ENCODE measurements at places on chromosomes 1 and 21.

GRCh38 chr1:18480315-18481189, at the start of gene KLHDC7A:
Gene KLHDC7A, plus strand, starts transcription at chr1:18480930. Its CDS starts 52 bp downstream, at chr1:18480982.
- no peak for DNase-seq

DNA sequence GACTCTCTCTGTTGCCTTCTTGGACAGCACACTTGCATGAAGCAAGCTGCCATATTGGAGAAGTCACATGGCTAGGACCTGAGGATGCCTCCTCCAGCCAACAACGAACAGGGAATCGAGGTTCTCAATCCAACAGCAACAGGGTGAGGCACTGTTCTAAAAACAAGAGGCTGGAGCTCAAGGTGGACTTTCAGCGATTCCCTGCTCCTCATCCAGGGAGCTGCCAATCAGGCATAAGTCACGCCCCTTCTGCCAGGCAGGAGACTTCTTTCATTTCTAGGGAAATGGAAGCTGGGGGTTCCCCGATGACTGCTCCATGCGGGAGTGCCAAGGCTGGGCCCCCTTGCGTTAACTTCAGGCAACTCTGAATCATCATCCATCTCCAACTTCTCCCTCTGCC, 22.7 kb upstream of the IFNAR1 start:
- no peak for DNase-seq

DNA sequence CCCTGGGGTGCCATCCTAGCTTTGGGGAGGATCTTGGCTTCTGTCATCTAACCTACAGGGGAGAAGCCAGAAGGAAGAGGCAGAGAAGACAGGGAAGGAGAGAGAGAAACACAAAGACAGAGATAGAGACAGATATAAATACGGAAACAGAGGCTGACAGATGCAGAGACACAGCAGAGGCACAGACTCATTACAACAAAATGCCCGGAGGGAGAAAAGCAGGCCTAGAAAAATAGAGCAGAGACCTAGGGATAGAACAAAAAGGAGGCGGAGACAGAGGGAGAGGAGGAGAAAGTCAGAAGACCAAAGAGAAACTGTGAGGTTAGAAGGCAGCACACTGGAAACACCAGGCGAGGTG, 1.9 kb downstream of the PEAR1 start:
- DNase-seq: no peak

GRCh38 chr1:90716243-90716551, 905 bp downstream of the BARHL2 start:
- no peak for DNase-seq

GRCh38 chr1:204366759-204367158, 7.0 kb upstream of the PLEKHA6 start:
- DNase-seq: no peak

- no peak for DNase-seq
Measured at GRCh38 chr1:225990705-225991464, 8.3 kb downstream of the SDE2 start.

DNA sequence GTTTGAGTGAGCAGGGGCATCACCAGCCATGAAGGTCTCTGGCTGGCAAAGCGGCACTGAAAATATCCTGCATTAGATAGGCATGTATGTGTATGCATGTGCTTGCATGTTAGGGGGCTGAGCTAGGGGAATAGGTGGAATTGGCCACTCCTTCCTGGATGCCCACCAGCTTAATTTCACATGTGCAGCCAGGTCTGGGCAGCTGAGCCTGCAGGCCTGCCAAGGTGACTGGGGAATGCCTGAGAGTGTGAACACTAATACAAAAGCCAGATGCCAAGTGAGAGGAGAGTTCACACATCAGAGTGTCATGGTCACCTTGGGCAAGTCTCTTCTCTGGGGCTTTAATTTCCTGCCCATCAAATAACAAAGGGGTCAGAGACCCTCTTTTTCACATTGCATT, 155.9 kb downstream of the HIVEP3 start:
- DNase-seq: no peak

GRCh38 chr1:108049178-108049819, 84.3 kb upstream of the VAV3 start:
- DNase-seq: peak; percentile 25

DNA sequence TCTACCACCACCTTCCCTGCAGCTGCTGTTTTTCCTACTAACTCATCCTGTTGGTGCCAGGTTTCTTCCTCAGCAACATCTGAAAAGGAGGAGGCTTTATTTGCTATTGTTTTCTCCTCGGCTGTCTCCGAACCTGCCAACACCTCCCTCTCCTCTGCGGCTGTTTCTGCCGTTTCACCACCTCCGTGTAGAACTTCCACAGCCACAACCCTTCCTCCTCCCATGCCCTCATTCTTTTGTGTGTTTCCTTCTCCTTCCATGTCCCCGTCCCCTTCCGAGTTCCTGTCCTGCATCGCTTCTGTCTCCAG, 59.0 kb upstream of the LRRC53 start:
- DNase-seq: no peak

GRCh38 chr1:9882296-9882944, 27.6 kb downstream of the CTNNBIP1 start:
- no peak for DNase-seq

DNA sequence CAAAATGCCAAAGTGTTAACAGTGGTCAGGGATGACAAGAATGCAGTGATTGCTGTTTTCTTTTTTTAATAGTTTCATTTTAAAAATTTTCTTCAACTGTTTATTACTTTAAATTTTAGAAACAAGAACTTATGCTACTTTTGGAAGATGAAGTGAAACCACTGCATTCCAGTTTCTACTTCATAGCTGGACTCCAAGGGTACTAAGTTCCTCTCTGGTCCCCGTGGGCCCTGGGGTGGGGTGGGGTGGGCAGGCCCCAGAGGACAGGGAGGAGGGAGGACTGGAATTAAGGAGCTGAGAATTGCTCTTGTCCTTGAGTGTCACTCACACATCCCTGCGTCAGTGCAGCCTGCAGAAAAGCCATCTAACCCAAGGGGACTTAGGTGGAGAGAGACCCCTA, 97.3 kb downstream of the RAVER2 start:
- no peak for DNase-seq

DNA sequence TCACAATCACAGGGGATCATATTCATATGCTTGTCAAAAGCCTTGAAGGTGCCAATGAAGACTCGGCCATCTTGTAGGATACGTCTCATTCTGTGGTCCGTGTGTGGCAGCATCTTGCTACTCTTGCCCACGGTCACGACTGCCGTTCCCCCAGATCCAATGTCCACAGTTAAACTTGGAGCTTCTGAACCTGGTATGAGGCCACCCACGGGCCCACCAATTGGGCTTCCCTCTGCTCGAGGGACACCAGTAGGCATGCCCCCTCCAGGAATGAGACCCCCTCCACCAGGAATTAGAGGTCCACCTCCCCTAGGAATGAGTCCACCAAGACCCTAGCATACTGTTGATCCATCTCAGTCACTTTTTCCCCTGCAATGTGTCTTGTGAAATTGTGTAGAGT, 39.6 kb downstream of the MORN1 start:
- DNase-seq: no peak

GRCh38 chr1:117060441-117061317, 553 bp downstream of the TTF2 start:
- DNase-seq: no peak

DNA sequence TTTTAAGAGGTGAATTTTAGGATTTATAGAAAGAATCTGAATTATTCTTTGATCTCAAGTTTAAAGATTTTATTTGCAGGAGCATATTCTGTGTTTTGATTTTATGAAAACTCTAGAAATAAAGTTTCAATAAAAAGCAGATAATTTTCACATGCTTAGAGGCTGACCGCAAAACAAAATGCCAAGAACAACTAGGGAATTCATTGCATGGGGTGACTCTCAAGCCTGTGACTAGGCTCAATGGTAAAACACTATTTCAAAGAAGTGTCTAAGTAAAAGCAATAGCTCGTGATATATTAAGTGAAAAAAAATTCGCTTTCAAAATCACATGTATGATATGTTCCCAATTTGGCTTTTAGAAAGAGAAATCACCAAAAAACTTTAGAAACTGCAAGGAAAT, 49.6 kb downstream of the RPL5 start:
- DNase-seq: no peak

- DNase-seq: no peak
Measured at GRCh38 chr1:41619511-41620364, 135.3 kb upstream of the EDN2 start.

- DNase-seq: peak; percentile 51
Measured at GRCh38 chr1:115052454-115053083, 22.9 kb downstream of the TSHB start.

DNA sequence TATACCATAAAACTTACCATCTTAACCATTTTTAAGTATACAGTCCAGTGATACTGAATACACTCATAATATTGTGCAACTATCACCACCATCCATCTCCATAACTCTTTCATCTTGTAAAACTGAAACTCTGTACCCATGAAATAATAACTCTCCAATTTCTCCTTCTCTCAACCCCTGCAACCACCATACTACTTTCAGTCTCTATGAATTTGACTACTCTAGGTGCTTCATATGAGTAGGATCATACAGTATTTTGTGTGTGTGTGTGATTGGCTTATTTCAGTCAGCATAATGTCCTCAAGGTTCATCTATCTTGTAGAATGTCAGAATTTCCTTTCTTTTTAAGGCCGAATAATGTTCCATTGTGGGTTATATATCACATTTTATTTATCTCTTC, 17.7 kb downstream of the NPHS2 start:
- DNase-seq: no peak

- DNase-seq: no peak
Measured at GRCh38 chr1:53431805-53432565, 27.2 kb upstream of the DMRTB1 start.

DNA sequence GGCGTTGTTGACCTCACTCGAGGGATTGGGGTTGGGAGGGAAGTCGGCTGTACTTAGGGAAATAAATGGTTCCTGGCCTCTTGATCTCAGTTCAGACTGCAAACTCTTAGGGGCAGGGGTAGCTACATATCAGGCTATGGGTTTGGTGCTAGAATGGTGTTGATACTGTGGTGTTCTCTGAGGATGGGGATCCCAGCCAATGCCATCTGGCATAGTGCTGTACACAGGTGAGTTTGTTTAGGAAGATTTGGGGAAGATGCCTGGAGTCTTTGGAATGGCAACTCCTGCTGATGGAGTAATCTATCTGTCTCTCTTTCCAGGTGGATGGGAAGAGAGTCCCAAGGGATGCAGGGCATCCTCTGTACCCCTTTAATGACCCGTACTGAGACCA, 14.3 kb upstream of the NASP start:
- DNase-seq: no peak

- no peak for DNase-seq
Measured at GRCh38 chr1:195663549-195664280, 944.5 kb downstream of the KCNT2 start.

DNA sequence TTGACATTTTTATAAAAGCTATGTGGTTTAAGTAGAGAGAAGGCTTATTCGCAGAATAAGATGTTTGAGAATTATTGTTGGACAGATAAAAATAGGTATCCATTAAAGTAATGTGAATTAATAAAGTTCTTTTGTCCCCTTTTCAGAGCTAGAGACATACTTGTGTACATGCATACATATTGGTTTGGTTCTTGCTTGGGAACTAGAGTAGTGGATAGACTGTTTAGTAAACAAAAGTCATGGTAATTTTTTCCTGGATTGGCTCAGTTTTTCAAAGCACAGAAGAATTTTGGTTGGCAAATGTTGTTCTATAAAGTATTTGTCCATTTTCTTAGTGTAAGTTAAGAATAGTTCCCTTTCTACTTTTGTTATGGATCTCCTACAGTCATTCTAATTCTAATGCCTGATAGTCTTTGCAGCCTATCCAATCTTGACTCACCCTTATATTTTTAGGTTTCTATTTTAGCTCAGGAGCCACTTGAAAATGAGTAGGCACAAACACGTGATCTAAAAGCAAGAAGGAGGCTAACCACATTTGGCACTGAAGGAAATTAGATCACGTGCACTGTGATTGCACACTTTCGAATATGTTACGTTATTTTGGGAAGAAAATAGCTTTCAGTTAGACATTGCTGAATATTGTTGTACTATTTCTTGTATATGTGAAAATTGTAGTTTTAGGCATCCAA, 47.0 kb downstream of the RABGAP1L start:
- DNase-seq: no peak

DNA sequence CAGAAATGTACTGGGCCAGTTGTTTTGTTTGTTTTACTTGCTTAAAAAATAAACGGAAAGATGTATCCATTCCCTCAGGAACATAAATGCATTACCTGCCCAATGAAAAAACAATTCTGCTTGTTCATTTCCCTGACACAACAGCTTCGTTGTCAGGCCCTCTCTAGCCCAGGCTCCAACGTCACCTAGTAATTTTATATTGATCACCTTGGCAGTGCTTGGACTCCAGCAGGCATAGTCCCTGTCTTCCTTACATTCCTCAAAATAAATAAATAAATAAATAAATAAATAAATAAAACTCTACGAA, 1.2 kb downstream of the CEP170 start:
- no peak for DNase-seq

DNA sequence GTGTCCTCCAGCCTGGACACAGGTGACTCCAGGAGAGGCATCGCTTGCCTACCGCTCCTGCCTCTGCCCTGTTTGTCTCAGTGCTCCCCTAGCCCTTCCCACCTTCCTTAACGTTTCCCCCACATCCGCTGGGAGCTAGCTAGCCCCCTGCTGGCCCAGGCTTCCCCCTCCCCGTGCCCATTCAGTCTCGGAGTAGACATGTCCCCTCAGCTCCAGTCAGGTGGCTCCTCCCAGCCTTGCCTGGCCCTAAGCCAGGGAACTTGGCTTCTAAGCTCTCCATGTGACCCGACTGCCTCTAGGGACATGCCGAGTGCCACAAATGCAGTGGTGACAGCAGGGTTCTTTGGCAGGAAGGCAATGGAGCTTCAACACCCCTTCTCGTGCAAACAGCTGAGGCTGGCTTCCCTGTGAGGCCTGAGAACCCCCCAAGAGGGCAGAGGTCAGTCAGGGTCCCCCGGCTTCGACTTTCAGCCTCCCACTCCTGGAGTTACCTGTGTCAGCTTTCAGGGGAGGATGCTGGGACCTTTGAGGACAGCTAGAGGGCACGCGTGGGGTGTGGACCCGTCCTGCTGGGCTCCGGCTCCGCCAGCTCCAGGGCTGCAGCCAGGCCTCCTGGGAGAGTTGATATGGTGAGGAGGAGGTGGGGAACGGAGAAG, 16.2 kb downstream of the DRAXIN start:
- no peak for DNase-seq

GRCh38 chr1:207062058-207062457, 9.0 kb downstream of the PFKFB2 start:
- DNase-seq: no peak

DNA sequence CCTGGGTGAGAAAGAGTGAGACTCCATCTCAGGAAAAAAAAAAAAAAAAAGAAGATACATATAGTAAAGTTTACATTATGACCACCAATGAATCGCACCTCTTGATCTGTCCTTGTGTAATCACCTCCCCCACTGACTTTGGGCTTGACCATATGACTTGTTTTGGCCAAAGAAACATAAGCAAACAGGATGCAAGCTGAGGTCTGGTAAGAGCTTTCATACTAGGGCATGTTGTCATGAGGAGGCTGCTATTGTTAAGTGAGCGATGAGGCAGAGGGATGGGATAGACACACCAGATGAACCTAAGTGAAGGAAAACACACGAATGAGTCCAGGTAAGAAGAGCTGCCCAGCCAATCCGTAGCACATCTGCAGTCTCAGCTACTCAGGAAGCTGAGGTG, 10.7 kb downstream of the ENAH start:
- no peak for DNase-seq

- DNase-seq: no peak
Measured at GRCh38 chr1:59393211-59394180, 96.6 kb downstream of the FGGY start.

- no peak for DNase-seq
Measured at GRCh38 chr21:22223385-22223784, 1225.2 kb downstream of the NCAM2 start.

GRCh38 chr1:109618661-109619575, 498 bp downstream of the GNAT2 start:
- DNase-seq: no peak

- DNase-seq: no peak
Measured at GRCh38 chr1:22350171-22350923, 101.3 kb upstream of the ZBTB40 start.

Data from T-cell (primary cell).